ENCODE measurements at places on chromosomes 4 and X. TPM values are rescaled to one million over a fixed set of nuclear protein-coding genes. Genes with fewer than 3 reads are reported as not detected.

The ADH7 gene
- not detected for total RNA-seq

The S100G gene
- total RNA-seq = not detected

The RTL9 gene
- 0.11 TPM for total RNA-seq

The MAOA gene
- 7.1 TPM for total RNA-seq

The ATP2B3 gene
- total RNA-seq = not detected

The ARHGEF6 gene
- total RNA-seq = 19.2 TPM

The PTPN13 gene
- total RNA-seq = 16.0 TPM

The NDST4 gene
- total RNA-seq = 0.05 TPM

The CENPVL1 gene
- total RNA-seq = not detected

The ASMT gene
- total RNA-seq = not detected

The AVPR2 gene
- not detected for total RNA-seq

The SMIM31 gene
- not detected for total RNA-seq

The IL1RAPL2 gene
- not detected for total RNA-seq

The CDK16 gene
- 97.5 TPM for total RNA-seq

The PLP1 gene
- not detected for total RNA-seq

The PCDH7 gene
- 1.2 TPM for total RNA-seq

The USP17L12 gene
- not detected for total RNA-seq

The RHOH gene
- total RNA-seq = not detected

The POU4F2 gene
- total RNA-seq = not detected

The ADAMTS3 gene
- total RNA-seq = 0.81 TPM

The MAPK10 gene
- total RNA-seq = 18.6 TPM

The HHIP gene
- total RNA-seq = 8.8 TPM

The ASB11 gene
- not detected for total RNA-seq

The DRD5 gene
- not detected for total RNA-seq

The MTMR1 gene
- 17.5 TPM for total RNA-seq

The SERPINA7 gene
- not detected for total RNA-seq

The F8A2 gene
- total RNA-seq = not detected

The PRICKLE3 gene
- total RNA-seq = 3.6 TPM

The XAGE1A gene
- total RNA-seq = not detected

The BMPR1B gene
- not detected for total RNA-seq

The AWAT1 gene
- total RNA-seq = not detected

The CFAP99 gene
- not detected for total RNA-seq

The LETM1 gene
- 13.1 TPM for total RNA-seq

The VCX3A gene
- total RNA-seq = not detected

The TBC1D9 gene
- total RNA-seq = 15.0 TPM

Data from SJSA1 (cell line).